ENCODE measurements at places on chromosomes 6 and 20.

- no peak for DNase-seq
Measured at GRCh38 chr20:8657664-8658063, 411.2 kb upstream of the PLCB4 start.

- DNase-seq: no peak
Measured at GRCh38 chr6:68632734-68633133, 2.3 kb upstream of the ADGRB3 start.

DNA sequence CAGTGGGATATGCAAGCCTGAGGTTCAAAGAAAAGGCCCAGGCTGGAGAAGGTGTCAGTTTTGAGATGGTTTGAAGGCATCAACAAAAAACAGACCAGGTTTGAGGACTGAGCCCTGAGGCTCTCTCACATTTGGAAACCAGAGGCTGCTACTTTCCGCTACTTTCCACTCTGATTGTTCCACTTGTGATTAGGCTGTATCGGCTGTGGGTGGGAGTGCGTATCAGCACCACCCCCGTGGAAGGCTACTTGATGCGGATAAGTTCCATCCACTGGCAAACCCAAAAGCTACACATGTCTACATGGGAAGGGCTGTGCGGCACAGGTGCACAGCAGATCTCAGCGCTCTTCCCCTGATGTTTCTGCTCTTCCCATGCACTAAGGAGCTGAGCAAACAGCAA is 198.7 kb downstream of the GMPR start:
- DNase-seq: no peak

- peak; percentile 64 for DNase-seq
Measured at GRCh38 chr20:61437280-61438206, 185.5 kb downstream of the CDH4 start.

GRCh38 chr6:17032988-17033634 is 68.7 kb upstream of the STMND1 start:
- DNase-seq: no peak

GRCh38 chr6:127272576-127272975 is 5.9 kb downstream of the RNF146 start:
- DNase-seq: no peak

DNA sequence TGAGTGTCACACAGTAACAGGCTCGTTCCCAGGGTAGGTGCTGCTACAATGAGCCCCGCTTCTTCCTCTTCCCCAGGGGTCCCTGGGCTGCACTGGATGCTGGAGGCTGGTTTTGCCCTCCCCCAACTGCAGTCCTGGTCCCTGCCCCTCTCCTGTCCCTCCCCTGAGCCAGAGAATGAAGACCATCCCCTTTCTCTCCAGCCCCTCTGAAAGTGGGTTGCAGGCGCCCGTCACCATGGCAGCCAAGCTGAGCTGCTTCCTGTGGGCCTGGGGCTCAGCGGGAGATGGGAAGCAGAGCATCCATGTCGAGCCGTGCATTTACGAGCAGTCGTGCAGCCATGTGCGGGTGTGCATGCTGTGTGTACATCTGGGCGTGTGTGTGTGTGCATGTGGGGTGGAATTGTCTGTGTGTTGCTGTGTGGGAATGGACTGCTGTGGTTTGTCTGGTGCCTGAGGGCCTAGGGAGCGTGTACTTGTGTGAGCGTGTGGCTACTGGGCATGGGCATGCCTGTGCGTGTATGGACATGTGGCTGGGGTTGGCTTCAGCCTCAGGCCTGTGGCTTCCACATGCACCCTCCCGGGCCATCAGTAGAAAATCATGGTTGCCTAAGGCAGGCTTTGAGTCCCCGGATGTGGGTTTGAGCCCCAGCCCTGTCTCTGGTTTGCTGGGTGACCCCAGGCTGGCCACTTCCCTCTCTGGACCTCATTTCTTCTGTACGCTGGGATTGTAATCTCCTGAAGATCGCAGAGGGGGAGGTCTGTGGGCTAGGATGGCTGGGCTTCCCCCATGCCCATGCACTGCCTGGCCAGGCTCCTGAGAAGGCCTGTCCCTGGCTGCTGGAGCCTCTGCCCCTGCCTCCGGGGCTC is 48.8 kb downstream of the SRC start:
- DNase-seq: no peak

GRCh38 chr6:129726650-129727049 is 16.7 kb upstream of the ARHGAP18 start:
- no peak for DNase-seq

- no peak for DNase-seq
Measured at GRCh38 chr6:52053038-52053695, 34.2 kb downstream of the PKHD1 start.

GRCh38 chr20:11387189-11387754 is 530.4 kb upstream of the BTBD3 start:
- no peak for DNase-seq

GRCh38 chr6:144633886-144634285 is 348.8 kb downstream of the UTRN start:
- DNase-seq: no peak

DNA sequence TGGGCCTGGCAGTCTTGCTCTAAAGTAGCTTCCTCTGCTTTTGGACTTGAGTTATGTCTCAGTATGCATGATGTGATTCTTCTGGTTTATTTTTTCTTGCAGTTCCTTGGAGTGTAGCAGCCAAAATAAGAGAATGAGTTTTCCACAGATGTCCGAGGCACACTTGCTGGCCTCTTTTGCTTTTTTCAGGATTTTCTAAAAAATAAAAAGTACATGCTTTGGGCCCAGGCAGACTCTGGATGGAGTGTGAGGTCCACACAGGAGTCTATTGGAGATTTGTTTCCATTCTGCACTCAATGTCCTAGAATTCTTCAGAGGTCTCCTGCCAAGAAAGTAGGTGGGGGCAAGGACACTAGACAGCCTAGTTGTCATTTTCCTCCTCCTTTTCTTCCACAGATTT is 477.6 kb downstream of the EPM2A start:
- no peak for DNase-seq

DNA sequence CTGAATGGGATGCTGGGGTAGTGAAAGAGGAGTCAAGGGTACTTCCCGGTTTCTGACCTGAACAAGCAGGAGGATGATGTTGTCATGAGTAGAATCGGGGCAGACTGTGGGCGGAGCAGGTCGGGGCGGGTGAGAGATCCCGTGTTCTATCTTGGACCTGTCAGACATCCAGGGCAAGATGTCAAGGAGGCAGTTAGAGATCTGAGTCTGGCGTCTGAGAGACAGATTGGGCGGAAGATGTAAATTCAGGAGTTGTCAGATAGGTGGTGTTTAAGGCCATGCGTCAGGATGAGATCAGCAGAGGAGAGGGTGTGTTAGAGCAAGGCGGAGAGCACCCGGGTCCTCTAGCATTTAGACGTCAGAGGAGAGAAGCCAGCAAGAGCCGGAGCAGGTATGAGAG is 115.5 kb downstream of the DLGAP4 start:
- no peak for DNase-seq

DNA sequence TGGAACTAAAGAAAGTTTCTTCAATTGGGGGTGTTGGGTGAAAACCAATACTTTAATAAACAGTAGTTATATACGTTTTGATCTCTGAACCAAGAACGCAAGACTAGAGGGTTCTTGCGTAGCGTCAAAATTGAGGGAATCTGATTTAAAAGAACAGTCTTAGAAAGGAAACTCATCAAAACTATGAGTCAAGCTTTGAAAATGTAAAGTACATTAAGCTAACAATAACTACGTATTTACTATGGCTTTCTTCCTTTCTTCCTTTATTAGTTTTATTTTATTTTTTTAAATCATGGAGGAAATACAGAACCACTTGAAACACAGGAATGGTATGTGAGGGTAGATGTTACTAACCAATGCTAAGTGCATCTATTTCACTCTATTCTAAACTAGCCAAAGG is 287.0 kb upstream of the RSPO3 start:
- no peak for DNase-seq

GRCh38 chr20:1302685-1303541 is 26.0 kb downstream of the SDCBP2 start:
- no peak for DNase-seq

DNA sequence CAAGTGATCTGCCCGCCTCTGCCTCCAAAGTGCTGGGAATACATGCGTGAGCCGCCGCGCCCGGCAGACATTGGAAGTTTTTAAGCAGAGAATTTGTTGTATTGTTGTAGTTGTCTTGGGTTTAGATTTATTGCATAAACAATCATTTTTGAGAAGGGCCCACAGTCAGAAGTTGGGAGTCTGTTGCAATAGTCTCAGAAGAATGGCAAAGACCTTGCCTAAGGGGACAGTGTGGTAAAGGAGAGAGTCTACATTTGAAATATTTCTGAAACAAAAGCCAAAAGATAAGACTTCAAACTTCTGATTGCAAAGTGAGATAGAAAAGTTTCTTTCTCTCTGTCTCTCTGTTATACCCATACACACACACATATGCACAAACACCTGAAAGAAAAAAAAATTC is 22.5 kb downstream of the HFE start:
- no peak for DNase-seq

DNA sequence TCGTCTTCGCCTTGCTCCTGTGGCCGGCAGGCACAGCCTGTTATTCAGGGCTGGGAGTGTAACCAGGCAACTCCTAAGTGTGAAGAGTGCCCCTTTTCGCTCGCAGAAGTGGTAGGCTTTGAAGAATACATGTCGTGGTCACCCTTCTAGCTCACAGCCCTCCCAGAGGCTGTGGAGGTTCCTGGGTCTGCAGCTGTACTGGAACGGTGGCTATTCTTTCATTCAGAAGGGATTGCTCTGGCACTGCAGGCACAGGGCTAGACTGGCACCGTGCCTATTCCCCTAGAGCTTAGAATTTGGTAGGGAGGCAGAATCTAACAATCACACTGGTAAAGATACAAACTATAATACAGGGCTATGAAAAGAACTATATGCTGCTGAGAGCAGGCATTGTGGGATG is 1.1 kb upstream of the SRSF12 start:
- DNase-seq: no peak

- no peak for DNase-seq
Measured at GRCh38 chr6:129597023-129597713, 112.8 kb downstream of the ARHGAP18 start.

- DNase-seq: no peak
Measured at GRCh38 chr6:45169815-45170214, 158.3 kb upstream of the RUNX2 start.

- no peak for DNase-seq
Measured at GRCh38 chr6:166563805-166564204, 22.7 kb downstream of the RAMACL start.

DNA sequence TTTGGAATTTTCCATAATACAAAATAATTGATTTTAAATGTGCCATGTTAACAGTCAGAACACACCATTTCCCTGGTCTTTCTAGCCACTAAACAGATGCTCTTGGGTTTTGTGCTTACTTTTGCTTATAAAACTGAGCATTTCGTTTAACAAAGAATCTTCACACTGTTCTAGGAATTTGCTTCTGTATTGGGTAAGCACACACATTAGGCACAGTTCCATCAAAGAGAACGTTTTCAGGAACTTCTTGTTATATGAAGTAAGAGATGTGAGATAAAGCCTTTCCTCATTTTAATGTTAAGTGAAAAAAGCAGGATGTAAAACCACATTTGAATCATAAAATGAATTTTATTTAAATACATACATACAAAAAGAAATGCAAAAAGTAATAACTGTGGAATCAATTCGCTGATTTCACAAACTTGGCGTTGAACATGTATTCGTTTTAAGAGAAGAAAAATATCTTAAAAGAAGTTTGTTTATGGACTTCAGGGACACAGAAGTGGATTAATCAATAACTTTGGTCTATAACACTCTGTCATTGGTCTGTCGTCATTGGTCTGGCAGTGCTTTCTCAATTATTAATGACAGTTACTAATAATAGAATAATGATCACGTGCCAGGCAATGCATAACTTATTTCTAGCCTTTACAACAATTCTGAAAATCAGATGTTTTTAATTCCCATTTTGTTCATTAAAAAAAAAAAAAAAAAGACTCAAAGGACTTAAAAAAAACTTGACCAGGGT is 199.9 kb upstream of the PRDM1 start:
- DNase-seq: no peak

GRCh38 chr6:155779456-155779855 is 323.8 kb upstream of the NOX3 start:
- no peak for DNase-seq

- DNase-seq: no peak
Measured at GRCh38 chr6:7546020-7546369, 4.5 kb downstream of the DSP start.

- DNase-seq: no peak
Measured at GRCh38 chr6:105806486-105806920, 279.6 kb upstream of the PRDM1 start.

GRCh38 chr6:157240059-157240959 is 83.0 kb downstream of the TMEM242 start:
- no peak for DNase-seq
